ENCODE measurements at places on chromosomes 7 and 10. TPM values are rescaled to one million over a fixed set of nuclear protein-coding genes. Genes with fewer than 3 reads are reported as not detected.

The MPP7 gene
- 0.92 TPM for total RNA-seq

The CYP3A7 gene
- not detected for total RNA-seq

The LBX1 gene
- total RNA-seq, result not detected

The SLC26A4 gene
- 0.56 TPM for total RNA-seq

The EGR2 gene
- 1.7 TPM for total RNA-seq

The DNAH11 gene
- 0.92 TPM for total RNA-seq

The TMEM140 gene
- 17.7 TPM for total RNA-seq

The SMO gene
- 17.6 TPM for total RNA-seq

The GDF10 gene
- total RNA-seq, result 5.5 TPM

The MOGAT3 gene
- total RNA-seq, result not detected

The MSMB gene
- not detected for total RNA-seq

The SNCG gene
- total RNA-seq, result 13.0 TPM

The PRLHR gene
- total RNA-seq, result not detected

The KCND2 gene
- total RNA-seq, result 4.9 TPM

The SLC26A3 gene
- not detected for total RNA-seq

The NPFFR1 gene
- not detected for total RNA-seq

The SYT15B gene
- total RNA-seq, result not detected

The CCL24 gene
- not detected for total RNA-seq

The CDHR3 gene
- total RNA-seq, result 3.1 TPM
